Stimulated activated CD4-positive, alpha-beta T cell treated with anti-CD3 and anti-CD28 coated beads, Interleukin-4, amount 100 ng/mL, for 1 hour (primary cell): ENCODE measurements at places on chromosomes 3 and 15.

DNA sequence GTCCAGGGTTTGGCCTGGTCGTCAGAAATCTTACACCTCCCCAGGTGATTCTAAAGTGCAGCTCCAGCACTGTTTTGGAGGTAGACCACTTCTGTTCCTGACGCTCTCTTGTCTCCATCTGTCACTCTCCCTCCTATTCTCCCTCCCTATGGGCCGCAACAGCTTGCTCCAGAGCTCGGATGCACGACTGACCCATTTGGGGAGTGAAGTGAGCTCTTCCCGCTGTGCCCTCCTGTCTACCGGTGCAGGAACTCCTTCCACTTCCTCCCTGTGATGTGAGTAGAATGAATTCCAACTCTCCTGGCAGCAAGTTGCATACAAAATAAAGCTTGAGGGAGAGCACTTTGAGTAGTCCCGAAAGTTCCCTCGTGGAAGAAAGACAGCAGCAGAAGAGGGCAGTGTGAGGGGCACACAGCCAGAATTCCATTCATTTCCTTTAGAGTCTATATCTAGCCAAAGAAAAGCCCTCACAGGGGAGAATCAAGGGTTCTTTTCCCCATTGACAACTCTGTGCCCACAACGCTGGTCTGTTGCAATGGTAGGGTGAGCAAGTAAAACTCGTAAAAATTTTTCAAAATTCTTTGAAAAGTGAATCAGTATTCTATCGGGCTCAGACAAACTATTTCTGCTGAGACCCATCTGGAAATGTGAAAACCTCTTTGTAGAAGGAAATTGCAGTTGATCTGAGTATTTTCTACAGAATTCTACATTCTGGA is 39.9 kb upstream of the BDH1 start:
- no peak for DNase-seq

GRCh38 chr3:156793851-156794250 is 32.3 kb upstream of the LEKR1 start:
- DNase-seq, result no peak

GRCh38 chr3:50637011-50637410 is 20.1 kb downstream of the MAPKAPK3 start:
- DNase-seq, result no peak

DNA sequence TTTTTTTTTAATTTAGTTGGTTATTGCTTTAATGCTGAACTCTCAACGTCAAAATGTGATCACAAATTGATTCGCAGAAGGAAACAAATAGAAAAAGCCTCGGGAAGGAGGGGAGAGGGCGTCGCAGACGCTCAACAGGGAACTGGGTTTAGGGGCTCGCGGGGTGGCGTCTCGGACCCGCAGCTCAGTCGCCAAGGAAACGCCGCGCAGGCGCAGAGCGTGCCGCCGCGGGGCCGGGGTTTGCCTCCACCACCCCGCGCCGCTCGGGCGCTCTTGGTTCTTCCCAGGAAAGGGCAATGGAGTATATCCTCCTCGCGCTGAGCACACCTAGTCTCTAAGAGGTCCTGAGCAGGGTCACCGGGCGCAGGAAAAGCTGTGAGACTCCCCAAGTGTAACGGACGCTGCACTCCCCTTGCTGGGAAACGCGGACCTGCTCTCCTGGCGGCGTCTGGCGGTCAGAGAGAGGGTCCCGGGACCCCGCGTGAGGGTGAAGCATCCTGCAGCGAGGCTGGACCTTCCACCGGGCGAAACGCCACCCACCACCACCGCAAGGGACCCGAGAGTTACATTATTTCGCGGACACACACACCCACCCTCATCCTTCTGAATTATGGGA is 753 bp downstream of the PLCH1 start:
- peak; percentile 52 for DNase-seq

GRCh38 chr15:77224352-77224751 is 153.4 kb upstream of the TSPAN3 start:
- DNase-seq, result no peak

GRCh38 chr3:57370341-57370740 is 77.9 kb upstream of the ASB14 start:
- no peak for DNase-seq

DNA sequence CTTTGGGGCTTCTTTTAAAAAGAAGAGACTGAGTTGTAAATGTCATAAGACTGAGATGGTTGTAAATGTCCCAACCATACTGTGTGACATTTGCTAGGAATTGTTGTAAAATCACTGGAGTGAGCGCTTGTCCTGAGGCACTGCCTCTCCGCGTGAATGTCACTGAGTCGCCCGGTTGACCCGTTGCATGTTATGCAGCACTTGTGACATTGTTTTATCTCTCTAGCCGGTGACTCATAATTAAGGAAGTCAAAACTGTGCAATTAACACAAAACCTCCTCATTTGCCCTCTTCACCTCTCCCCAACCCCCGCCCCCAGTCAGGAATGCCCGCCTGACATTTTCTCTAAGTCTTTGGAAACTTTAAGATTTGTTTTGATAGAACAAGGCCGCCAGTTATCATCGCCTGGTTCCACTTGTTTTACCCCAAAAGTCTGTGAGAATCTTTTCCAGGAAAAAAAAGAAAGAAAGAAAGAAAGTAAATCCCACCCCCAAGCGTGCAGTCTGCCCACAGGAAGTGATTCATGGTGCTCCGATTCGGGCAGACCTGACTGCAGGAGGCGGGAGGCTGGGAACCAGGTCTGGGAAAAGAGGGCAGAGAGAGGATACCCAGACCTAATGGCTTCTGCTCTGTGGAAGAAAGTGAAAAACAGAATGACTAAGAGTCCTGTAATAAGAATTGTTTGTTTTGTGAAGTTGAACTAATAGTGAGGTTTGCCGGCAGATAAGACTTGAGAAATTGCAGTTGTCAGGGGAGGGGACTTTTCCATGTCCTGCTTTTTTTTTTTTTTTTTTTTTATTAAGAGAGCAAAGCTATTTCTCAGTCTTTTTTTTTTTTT is 84.8 kb downstream of the SMAD3 start:
- peak; percentile 25 for DNase-seq

GRCh38 chr3:99191186-99191585 is 289.7 kb upstream of the DCBLD2 start:
- no peak for DNase-seq

- no peak for DNase-seq
Observed at GRCh38 chr15:25774871-25775270, 88.3 kb downstream of the ATP10A start.

DNA sequence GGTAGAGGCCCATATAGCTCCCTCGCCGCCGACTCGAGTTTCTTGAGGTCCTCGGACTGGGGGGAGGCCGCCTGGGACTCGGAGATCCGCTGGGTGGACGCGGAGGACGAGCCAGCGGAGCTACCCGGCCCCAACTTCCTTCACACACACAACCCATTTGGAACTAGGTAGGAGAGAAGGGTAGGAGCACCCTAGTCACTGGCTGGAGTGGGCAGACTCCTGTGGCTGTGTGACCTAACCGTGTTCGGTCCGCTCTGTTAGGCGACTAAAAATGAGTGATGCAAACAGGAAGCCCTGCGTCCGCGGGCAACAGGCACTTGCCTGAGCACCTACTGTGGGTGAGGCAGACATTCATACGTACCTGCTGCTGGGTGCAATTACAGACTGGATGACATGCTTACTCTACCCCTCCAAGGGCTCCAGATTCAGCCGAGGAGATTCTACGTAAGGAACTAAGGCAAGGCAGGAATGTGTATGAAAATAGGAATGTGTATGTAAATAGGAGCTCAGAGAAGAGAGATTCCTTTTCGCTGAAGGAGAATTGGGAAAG is 4.6 kb upstream of the SIN3A start:
- peak; percentile 43 for DNase-seq

GRCh38 chr3:17050071-17050470 is 165.3 kb downstream of the PLCL2 start:
- DNase-seq, result no peak
